Natural killer cell treated with Interleukin-12 subunit alpha and Interleukin-12 subunit beta and Interleukin-15 and Interleukin-18, amount 100 ng/mL, for 72 hours (primary cell): ENCODE measurements at places on chromosomes 6 and 20.

DNA sequence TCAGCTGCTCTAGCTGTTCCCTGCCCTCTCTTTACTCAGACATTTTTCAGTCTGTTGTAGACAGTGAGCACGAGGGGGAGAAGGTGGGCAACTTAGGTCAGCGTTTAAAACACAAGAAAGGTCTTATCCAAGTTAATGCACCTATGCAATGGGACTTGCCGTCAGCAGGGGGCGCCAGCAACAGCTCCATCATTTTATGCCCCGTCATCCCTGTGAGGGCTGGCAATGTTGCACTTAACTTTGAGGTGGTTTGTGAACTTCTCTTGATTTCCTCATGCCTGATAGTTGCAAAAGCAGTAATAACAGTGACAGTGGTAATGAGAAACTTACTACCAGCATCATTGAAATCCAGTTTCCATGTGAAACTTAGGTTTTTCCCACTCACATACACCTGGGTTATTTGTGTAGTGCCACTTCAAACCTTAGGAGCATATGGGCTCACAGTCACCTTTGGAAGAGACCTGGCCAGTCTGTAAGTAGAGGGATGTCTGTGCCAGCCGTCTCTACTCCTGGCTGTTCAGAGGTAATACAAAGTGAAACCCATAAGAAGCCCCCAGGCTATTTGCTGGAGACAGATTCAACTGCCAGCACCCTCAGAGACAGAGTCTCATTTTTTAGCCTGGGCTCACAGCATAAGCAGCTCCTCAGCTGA lies 44.9 kb upstream of the ID1 start:
- DNase-seq: peak; percentile 74
- H3K4me3 ChIP-seq: no peak overlapping the region
- no peaks in the 10 kb centered on the region for H3K27me3 ChIP-seq
- H3K27ac ChIP-seq: peak overlapping the region; percentile 64
- H3K4me1 ChIP-seq: peaks cover 5% of the 10 kb centered on the region
- H3K36me3 ChIP-seq: no peaks in the 10 kb centered on the region

DNA sequence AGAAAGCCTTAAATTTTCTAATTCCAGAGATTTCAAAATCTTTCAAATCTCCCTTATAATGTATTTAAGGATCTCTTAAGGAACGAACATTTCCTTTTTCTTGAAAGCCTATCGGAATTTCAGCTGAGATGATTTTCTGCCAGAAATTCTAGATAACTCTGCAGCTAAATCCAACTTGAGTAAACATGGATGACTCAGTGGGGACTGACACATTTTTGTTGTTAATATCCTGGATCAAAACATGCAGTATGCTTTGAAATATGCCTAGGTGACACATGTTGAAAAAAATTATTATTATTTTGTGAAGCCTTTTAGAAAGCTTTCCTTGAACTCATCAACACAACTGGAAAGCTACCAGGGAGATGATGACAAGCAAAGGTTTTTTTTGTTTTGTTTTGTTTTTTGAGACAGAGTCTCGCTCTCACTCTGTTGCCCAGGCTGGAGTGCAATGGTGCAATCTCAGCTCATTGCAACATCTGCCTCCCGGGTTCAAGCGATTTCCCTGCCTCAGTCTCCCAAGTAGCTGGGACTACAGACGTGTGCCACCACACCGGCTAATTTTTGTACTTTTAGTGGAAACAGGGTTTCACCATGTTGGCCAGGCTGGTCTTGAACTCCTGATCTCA lies 140.1 kb upstream of the SNX9 start:
- H3K27ac ChIP-seq: no peak overlapping the region
- DNase-seq: no peak
- no peak overlapping the region for H3K4me3 ChIP-seq
- no peaks in the 10 kb centered on the region for H3K36me3 ChIP-seq

GRCh38 chr20:10209091-10209490 lies 9.5 kb upstream of the SNAP25 start:
- no peak for DNase-seq
- H3K27ac ChIP-seq: no peak overlapping the region
- no peak overlapping the region for H3K4me3 ChIP-seq
- peaks cover 29% of the 10 kb centered on the region for H3K27me3 ChIP-seq
- no peaks in the 10 kb centered on the region for H3K4me1 ChIP-seq

- no peak overlapping the region for H3K4me3 ChIP-seq
- peaks cover 7% of the 10 kb centered on the region for H3K27me3 ChIP-seq
- peaks cover 3% of the 10 kb centered on the region for H3K4me1 ChIP-seq
Measured at GRCh38 chr20:40807821-40808170, 118.8 kb upstream of the MAFB start.

DNA sequence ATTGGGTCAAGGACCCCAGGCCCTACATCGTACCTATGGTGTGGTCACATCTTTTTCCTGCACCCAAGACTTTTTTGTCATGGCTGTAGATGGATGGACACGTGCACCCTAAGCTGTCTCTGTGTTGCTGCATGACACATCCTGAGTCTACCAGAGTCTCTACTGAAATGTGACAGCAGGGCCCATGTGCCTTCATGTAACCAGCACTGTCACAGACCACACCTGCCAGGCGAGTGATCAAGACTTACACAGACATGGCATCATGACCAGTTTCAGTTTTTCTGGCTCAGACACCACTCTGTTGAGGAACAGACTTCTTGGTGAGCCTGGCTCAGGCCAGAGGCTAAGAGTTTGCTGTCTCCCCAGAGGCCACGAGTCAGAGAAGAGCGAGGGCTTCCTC lies 7.6 kb downstream of the PRND start:
- H3K4me1 ChIP-seq: peaks cover 10% of the 10 kb centered on the region
- H3K4me3 ChIP-seq: no peak overlapping the region
- no peaks in the 10 kb centered on the region for H3K36me3 ChIP-seq
- DNase-seq: no peak

GRCh38 chr6:124033501-124033900 lies 229.8 kb downstream of the NKAIN2 start:
- H3K27me3 ChIP-seq: no peaks in the 10 kb centered on the region
- no peak overlapping the region for H3K27ac ChIP-seq
- H3K4me1 ChIP-seq: no peaks in the 10 kb centered on the region
- no peaks in the 10 kb centered on the region for H3K36me3 ChIP-seq

DNA sequence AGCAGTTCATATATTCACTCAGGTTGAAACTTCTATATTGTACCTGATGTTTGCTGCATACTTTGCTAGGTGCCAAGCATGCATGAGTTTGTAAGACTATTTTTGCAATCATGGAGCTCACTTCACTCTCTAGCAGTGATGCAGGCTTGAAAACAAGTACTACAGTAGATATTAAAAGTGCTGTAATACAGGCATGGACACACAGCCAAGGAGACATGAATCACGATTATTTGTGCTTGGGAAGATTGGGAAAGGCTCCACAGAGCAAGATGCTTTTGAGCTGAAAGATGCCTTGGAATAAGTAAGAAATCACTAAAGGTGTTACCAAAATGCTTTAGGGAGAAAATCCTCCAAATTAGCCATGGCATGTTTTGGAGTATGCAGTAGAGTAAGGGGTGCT lies 427.4 kb downstream of the UTRN start:
- peaks cover 37% of the 10 kb centered on the region for H3K4me1 ChIP-seq
- no peaks in the 10 kb centered on the region for H3K36me3 ChIP-seq
- no peak for DNase-seq
- H3K27me3 ChIP-seq: no peaks in the 10 kb centered on the region
- no peak overlapping the region for H3K27ac ChIP-seq

DNA sequence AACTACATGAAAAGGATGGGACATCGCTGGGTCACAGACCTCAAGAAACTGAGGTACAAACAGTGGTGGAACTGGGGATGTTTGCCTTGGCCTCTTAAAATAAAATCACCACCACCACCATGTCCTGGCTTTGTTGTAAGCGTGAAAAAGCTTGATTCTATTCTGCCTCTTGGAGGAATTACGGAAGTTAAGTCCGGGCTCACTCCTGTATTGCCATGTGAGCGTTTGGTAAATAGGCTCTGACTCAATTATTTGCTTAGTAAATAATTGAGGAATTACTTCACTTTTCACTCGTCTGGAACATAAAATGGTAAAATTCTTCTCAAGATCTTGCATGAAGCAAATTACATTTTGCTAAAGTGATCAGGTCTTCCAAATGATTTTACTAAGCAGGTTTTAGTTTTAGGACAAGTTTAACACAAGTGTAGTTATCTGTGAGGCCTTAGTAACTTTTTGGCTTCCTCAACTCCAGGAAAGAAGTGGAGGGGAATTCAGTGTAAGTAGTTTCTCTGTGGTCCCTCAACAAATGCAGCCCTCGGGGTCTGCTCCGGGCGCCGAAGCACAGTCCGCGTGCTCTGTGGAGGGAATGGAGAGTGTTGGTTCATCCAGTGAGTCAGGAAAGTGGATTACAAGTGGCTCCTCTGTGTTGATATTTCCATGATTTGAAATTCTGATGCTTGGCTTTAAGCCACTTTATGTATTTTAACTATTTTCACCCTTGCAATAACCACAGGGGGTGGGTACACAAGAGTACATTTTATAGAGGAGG lies 23.8 kb downstream of the IYD start:
- H3K4me1 ChIP-seq: no peaks in the 10 kb centered on the region
- no peaks in the 10 kb centered on the region for H3K36me3 ChIP-seq
- H3K27ac ChIP-seq: no peak overlapping the region
- H3K4me3 ChIP-seq: no peak overlapping the region
- DNase-seq: no peak

- no peak for DNase-seq
- no peak overlapping the region for H3K4me3 ChIP-seq
Measured at GRCh38 chr20:1933465-1933870, 38.3 kb downstream of the SIRPA start.

DNA sequence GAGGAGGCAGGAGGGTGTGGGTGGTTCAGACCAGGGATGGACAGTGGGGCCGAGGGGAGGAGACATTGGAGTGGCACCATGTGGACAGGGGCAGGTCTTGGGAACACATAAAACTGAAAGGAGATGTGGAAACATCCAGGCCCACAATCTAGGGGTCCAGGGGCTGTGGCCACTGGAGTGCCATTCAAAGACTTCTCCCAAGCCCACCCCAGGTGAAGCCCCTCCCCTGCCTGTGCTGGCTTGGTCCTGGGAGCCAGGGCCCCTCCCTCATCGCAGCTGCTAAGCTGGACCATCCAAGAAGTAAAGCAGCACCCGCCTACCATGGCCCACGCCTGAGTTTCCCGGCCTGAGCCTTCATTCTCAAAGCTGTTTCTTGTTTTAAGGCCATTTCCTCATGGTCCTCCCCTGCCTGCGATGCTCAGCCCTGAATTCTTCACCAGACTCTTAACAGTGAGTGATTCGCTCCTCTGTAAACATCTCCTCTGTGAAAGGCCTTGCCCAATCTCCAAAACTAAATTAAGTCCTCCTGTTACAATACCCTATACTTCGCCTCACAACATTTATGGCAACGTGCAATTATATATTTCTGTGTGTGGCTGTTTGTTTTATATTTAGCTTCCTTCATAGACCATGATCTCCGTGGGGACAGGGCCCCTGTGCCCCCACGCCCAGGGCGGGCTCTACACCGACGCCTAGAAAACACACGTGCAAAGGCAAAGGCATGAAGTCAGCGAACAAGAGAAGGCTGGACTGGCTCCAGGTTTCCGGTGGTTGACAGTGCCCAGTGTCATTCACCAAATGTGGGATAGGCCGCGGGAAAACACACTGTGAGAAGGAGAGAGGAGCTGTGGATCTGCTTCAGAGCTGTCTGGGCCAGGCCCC lies 267.8 kb downstream of the ERMARD start:
- no peaks in the 10 kb centered on the region for H3K36me3 ChIP-seq
- H3K27me3 ChIP-seq: peaks cover 25% of the 10 kb centered on the region
- no peak overlapping the region for H3K4me3 ChIP-seq
- no peak overlapping the region for H3K27ac ChIP-seq

DNA sequence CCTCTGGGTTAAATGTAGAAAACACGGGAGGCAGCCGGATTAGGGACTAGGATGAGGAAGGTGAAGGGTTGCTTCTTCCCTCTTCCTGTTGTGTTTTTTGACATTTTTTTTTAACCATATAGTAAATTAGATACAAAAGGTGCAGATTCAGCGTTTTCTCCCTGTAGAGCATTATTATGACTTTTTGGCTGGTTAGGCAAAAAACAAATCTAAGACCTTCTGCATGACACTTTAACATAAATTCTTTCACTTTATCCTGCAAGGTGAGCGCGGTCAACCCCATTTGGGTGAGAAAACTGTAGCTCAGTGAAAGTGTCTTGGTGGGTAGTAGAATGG lies 1.3 kb downstream of the SLC16A10 start:
- H3K36me3 ChIP-seq: no peaks in the 10 kb centered on the region
- H3K27ac ChIP-seq: no peak overlapping the region
- peak overlapping the region; percentile 83 for H3K4me3 ChIP-seq
- no peak for DNase-seq

GRCh38 chr20:50515471-50516106 lies 5.4 kb downstream of the PTPN1 start:
- no peak for DNase-seq
- no peaks in the 10 kb centered on the region for H3K27me3 ChIP-seq
- peak overlapping the region; percentile 99 for H3K27ac ChIP-seq
- H3K36me3 ChIP-seq: peaks cover 12% of the 10 kb centered on the region
